Kasumi-1 (cell line): ENCODE measurements at places on chromosomes 7 and 10.

GRCh38 chr7:158702944-158703343 lies 1.7 kb downstream of the NCAPG2 start:
- DNase-seq: no peak

GRCh38 chr7:126659124-126659523 lies 593.6 kb downstream of the GRM8 start:
- DNase-seq: no peak

- DNase-seq: no peak
Observed at GRCh38 chr10:74728225-74728624, 98.2 kb upstream of the KAT6B start.

DNA sequence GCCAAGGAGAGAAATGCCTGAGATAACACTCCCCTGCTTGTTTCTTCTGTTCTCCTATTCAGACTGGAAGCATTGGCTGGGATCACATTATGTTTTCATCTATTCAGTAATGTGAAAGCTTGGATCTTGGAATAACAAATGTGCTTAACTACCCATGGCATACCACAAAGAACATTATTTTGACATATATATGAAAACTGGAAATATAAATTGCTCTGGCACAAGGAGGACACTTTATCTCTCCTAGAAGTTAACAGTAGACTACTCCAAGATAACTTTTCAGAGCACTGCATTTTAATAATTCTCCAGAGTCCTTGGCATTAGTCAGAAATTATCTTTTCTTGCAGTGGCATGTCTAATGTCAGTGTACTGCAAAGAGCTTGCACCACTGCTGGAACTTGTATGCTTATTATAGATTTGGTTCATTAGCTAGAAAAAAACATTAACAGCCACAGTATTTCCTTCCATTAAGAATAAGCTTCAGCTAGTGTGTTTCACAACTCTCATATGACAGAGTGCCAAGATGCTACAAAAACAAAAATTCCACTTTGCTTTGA lies 169.3 kb upstream of the LRRN3 start:
- DNase-seq: no peak

- no peak for DNase-seq
Observed at GRCh38 chr10:96261930-96262329, 9.4 kb downstream of the BLNK start.
